ENCODE measurements at places on chromosomes 3 and 15.

GRCh38 chr3:167609156-167609555, 44.6 kb downstream of the WDR49 start:
- DNase-seq = no peak

GRCh38 chr3:16548721-16549120, 35.2 kb upstream of the RFTN1 start:
- DNase-seq = no peak

DNA sequence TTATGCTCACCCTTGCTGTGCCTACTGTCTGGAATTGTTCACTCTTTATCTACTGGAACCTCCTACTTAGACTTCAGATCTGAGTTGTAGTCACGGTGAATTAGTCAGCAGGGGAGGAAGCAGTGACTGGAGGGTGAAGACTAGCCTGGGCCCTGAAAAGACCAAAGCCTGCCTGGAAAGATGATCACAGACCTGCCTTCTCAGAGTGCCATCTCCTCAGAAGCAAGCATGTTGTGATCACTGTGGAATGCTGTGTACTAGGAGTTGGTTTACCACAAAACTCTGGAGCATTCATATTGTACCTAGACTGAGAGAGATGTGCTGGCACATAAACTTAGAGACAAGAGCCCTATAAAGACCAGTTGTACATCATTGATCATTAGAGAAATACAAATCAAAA, 100.7 kb upstream of the SCN10A start:
- no peak for DNase-seq

DNA sequence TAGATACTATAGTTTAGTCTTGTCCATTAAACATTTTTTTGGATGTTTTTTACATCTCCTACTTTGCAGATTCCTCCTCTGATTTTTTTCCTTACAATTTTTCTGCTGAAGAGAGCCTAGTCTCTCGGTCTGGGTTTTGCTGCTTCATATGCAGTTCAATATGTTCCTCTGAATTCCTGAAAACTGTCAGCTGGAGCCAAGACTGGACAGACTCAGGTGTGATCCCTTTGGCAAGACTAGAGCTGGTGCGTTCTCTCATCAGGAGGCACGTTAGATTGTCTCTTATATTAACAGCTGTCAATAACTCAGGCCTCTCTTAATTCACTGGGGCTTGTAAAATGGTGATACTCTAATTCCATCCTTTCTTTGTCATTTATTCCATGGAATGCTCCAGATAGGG, 13.4 kb upstream of the GHRL start:
- no peak for DNase-seq

- DNase-seq = no peak
Observed at GRCh38 chr15:100922192-100923040, 3.3 kb downstream of the LRRK1 start.

DNA sequence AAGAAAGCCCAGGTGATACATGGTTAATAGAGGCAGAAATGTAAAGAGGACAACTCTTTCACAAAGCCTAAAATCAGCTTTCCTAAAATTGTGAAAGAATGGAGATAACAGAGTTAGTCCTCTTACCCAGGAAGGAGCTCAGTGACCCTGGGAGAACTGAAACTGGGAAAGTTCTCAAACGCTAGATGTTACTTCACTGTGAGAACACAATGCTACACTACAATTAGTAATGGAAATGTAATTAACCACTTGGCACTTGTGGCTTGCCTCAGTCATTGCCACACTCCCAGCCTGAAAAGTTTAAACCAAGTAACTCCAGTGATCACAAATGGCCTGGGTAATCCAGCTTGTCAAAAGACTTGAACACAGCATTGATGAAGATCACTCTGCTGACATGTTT, 102.7 kb upstream of the FGF7 start:
- DNase-seq = no peak

DNA sequence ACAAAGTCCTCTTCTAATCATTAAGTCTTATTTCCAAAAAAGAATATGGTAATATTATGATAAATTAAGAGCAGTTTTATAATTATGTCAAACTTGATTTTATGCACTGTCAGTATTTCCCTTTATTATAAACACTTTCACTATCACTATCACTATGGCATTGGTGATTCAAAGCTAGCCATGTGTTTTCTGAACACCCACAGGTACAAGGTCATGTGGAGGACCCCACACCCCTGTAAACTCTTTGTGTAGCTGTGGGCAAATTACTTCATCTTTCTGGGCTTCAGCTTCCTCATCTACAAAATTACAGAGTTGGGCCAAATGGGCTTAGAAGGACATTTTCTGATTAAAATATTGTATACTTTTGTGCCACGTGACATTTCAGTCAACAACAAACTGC, 41.7 kb downstream of the FBXL22 start:
- DNase-seq = no peak

GRCh38 chr3:9947025-9947995, 4.9 kb downstream of the PRRT3 start:
- DNase-seq = peak; percentile 42

GRCh38 chr3:155242342-155242741, 51.1 kb downstream of the STRIT1 start:
- DNase-seq = no peak

DNA sequence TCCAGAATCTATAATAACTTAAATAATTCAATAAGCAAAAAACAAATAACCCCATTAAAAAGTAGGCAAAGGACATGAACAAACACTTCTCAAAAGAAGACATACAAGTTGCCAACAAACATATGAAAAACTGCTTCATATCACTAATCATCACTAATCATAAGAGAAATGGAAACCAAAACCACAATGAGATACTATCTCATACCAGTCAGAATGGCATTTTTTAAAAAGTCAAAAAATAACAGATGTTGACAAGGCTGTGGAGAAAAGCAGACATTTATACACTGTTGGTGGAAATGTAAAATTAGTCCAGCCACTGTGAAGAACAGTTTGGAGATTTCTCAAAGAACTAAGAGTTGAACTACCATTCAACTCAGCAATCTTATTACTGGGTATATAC, 19.5 kb upstream of the ZMAT3 start:
- DNase-seq = no peak

GRCh38 chr3:14768182-14768790, 50.5 kb upstream of the FGD5 start:
- no peak for DNase-seq

GRCh38 chr15:40115670-40116093, 7.0 kb upstream of the BMF start:
- no peak for DNase-seq

Data from left kidney (tissue), 8 donors.